ENCODE measurements at places on chromosomes 5 and 9.
A peak's percentile ranks its signal among the peaks of the same experiment; 100 is the strongest.

- no peak for DNase-seq
These were observed 3.3 kb upstream of the ANXA2R start for GRCh38 chr5:43043400-43043756.

- no peak for DNase-seq
These were observed 253.4 kb downstream of the ARHGAP26 start for GRCh38 chr5:143023411-143024096.

GRCh38 chr5:89034588-89034987 lies 151.6 kb upstream of the MEF2C start:
- DNase-seq, result no peak

DNA sequence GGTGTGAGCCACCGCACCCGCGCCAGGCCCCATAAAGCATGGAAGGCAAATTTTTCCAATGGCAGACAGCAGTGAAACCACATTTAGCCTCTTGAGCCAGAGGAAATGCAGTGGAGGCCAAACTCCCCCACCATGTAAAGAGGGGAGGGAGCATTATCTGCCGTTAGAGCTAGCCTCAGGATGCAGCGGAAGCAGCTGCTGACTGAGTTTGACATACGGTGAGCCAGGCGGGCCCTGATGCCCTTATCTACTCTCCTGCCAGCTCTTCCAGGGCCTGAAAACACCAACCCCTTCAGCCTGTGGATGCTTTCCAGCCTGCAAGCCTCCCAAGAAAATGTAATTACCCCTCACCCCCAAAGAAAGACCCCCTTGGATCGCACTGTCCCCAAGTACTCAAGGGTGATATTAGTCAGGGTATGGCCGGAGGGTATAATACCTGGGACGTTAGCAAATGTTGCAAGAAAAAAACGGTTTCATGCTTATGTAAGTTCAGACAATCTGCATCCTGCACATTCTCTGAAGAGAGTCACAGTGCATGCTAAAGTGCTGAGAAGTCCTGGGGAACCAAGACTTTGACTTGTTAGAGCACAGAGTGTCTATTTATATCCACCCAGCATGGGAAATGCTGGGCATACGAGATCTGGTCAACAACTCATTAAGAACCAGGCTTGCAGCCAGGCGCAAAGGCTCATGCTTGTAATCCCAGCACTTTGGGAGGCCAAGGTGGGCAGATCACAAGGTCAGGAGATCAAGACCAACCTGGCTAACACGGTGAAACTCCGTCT lies 11.3 kb upstream of the GGTA1 start:
- DNase-seq, result no peak

- peak; percentile 61 for DNase-seq
These were observed 8.5 kb downstream of the BAAT start for GRCh38 chr9:101376111-101376848.

DNA sequence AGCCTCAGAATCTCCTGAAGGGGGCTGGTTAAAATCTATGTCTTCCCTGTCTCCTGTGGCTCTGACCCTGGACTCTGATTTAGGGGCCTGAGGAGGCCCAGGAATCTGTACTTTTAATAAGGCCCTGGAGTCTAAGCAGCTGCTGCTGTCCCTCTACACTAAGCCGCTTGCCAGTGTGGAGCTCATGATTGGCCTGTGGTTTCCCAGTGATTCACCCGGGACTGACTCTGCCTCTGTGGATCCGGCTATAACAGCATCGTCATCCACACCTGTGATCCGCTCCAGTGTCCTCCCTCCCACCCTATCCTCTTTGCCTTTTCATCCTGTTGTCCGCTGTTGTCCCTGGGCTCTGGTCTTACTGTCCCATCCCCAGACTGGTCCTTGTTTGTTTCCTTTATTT lies 3.7 kb downstream of the SLC31A2 start:
- peak; percentile 38 for DNase-seq

DNA sequence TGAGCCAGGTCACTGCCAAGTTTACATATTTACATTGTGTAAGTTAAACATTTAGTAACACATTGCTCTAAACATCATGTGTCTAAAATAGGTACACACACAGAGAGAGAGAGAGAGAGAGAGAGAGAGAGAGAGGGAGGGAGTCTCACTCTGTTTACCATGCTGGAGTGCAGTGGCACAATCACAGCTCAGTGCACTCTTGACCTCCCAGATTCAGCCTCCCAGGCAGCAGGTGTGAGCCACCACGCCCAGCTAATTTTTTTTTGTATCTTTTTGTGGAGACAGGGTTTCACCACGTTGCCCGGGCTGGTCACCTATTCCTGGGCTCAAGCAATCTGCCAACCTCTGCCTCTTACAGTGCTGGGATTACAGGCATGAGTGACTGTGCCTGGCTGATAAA lies 1045.3 kb downstream of the TLE1 start:
- no peak for DNase-seq

GRCh38 chr9:237858-238345 lies 23.2 kb downstream of the DOCK8 start:
- no peak for DNase-seq

DNA sequence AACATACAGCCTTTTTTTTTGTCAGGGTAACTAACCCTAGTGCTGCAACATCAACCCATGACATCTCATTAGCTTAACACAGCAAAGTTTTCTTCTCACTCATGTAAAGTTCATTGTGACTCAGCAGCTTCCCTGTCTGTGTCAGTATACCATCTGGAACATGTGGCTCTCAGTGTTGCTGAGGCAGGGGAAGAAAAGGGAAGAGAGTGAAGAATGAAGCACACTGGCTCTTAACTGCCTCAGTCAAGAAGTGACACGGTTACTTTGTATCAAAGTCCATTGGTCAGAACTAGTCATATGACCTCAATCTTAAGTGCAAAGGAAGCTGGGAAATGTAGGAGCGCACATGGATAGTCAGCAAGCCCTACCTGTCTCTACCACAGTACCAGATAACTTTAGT lies 185.0 kb upstream of the ELL2 start:
- no peak for DNase-seq

DNA sequence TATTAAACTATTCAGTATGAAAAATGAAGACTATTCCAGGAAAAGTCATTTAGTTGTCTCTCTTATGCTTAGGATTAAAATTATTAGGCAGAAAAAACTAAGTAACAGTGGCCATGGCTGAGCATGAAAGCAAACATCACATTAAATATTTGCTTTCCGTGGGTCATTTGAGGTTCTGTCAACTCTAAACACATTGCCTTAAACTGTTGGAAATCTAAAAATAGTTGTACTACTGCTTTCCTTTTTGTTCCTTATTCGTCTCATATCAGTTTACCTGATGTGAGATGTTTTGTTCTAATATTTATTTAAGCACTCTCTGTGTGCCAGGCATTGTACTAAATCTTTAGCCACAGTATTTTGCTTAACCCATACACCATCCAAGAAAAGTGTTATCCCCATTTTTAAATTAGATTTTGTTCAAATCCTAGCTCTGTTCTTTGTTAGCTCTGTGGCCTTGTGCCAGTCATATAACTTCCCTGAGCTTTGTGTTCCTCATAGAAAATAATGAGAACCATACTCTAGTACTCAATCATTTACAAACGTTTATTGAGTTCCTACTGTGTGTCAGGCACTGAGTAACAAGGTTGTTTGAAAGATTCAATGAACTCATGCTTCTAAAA lies 18.7 kb upstream of the ZNF608 start:
- no peak for DNase-seq

DNA sequence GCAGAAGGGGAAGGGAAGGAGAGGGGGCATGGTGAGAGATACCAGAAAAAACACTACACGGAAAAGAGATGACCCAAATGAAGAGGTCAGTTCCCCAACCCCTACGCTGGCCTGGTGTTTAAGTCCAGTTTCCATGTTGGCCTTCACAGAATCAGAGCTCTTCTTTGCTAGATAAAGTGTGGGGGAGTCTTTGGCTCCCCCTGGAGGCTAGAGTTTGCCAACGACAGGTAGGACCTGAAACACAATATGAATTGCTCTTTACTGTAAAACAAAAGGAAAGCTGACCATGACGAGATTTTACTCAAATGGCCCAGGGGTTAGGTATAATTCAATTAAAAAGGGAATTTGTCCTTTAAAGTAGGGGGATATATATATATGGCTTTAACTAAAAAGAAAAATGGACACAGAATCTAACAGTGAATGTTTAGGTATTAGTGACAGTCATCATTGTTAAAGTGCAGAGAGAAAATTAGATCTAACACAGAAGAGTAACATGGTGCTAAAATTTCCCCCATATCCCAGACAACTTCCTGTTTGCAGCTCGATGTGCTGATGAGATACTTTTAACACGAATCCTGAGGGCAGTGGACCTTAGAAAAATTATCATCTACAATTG lies 92.0 kb downstream of the SV2C start:
- peak; percentile 10 for DNase-seq

GRCh38 chr5:159911349-159911748 lies 4.9 kb upstream of the ADRA1B start:
- no peak for DNase-seq

- no peak for DNase-seq
These were observed 141.4 kb upstream of the LMX1B start for GRCh38 chr9:126472198-126472947.

DNA sequence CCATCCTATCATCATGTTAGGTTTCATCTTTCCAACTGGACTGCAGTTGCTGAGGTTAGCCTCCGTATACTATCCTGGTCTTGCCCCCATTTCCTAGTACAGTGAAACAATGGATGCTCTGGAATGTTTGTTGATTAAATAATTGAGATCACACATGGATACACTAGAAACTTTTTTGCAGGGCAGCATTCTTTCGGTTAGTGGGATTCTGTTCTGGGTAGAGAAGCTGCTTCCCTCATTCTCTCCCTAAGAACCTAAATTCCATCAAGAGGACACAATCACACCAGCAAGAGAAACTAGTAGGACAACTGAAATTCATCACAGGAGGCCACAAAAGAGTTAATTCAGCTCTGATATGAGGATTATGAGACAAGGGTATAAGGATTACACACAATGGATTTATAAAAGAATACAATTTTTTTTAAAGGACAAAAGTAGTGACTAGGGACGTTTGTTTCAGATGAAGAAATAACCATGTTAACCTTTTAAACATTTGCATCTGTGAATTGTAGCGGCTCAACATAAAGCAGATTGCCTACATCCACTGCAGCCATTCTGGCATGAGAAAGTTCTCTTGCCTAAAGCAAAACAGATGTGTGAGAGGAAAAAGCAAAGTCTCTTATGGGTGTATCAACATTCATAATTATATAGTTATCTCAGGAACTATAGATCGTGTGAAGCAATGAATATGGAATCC lies 162.7 kb upstream of the LHFPL2 start:
- DNase-seq, result no peak

- no peak for DNase-seq
These were observed 354 bp upstream of the KCNMB1 start for GRCh38 chr5:170389550-170389892.

- no peak for DNase-seq
These were observed 4.2 kb upstream of the FGF18 start for GRCh38 chr5:171415115-171415730.

- DNase-seq, result no peak
These were observed 6.2 kb downstream of the ETF1 start for GRCh38 chr5:138536665-138537315.

DNA sequence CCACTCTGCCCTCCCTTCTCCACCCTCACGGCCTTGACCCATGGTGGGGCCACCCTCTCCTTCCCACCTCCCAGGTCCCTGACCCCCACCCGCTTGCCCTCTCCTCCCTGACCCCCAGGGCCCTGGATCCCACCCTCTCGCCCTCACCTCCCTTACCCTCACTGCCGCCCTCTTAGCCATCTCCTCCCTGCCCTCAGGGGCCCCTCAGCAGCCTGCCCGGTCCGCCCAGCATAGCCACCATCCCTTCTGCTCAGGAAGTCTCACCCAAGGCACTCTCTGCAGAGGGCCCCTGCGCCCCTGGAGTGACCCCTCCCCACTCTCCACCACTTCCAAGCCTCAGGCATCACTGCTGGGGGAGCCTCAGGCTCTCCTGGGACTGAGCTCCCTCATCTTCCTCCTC lies 66.3 kb downstream of the MRPL36 start:
- DNase-seq, result no peak

GRCh38 chr9:69317081-69317480 lies 7.9 kb upstream of the ENTREP1 start:
- no peak for DNase-seq

- no peak for DNase-seq
These were observed 29.4 kb downstream of the PNPLA7 start for GRCh38 chr9:137520614-137521404.

DNA sequence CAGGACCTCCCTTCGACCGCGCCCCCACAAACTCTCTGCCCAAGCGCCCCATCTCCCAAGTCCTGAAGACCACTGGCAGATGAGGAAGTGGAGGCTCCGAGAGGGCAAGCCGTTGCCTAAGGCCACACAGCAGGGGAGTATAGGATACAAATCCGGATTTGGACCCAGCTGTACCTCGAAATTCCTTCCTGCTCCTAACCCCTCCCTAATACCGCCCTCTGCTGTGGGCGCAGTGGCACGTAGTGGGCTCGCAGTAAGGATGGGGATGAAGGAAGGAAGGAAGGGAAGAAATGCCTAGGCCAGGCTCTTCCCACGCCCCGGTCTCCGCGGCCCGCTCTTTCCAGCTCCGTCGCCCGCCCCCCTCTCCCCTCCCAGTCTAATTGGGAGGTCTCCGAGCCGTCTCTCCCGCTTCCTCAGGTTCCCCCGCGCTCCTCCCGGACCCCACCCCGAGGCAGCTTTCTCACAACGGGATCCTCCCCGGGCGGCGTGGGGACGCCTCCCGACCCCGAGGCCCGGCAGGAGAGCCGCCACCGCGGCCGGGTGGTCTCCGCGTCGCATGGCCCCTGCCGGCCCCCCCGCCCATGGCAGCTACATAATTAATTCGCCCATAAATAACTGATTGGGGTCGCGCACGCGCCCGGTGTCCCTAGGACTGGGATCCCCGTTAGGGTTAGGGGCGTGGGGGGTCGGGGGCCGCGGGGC lies 138.9 kb downstream of the C9orf50 start:
- no peak for DNase-seq

GRCh38 chr9:138024831-138025291 lies 147.3 kb downstream of the CACNA1B start:
- DNase-seq, result no peak

GRCh38 chr9:112006361-112007020 lies 109.9 kb downstream of the UGCG start:
- DNase-seq, result no peak

DNA sequence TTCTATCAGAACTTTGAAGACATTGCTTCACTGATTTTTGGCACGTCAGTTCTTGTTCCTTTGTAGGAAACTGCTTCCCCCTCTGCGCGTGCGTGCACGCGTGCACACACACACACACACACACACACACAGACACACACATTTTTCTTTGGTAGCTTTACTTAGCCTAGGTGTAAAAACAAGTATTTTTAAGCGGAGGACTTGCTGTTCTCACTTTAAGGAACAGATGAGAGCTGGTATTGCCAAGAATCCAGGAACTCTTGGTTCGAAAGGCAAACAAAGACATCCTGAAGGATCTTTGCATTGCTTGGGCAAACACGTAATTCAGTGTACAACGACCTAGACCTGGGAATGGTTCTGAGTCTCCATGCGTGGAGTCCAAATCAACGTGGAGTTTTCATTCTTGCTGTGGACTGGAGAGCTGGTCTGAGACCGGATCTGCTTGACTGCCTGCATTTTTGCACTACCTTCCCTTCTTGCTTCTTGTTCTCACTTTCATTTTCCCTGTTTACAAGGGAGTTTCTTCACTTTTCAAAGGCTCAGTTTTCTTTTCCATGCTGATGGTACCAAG lies 8.2 kb downstream of the TMEM268 start:
- DNase-seq, result no peak

All from non-pigmented ciliary epithelial cell (primary cell).